Midbrain (tissue), 1 donor: ENCODE measurements at places on chromosomes 13 and 19.
A peak's percentile ranks its signal among the peaks of the same experiment; 100 is the strongest.

DNA sequence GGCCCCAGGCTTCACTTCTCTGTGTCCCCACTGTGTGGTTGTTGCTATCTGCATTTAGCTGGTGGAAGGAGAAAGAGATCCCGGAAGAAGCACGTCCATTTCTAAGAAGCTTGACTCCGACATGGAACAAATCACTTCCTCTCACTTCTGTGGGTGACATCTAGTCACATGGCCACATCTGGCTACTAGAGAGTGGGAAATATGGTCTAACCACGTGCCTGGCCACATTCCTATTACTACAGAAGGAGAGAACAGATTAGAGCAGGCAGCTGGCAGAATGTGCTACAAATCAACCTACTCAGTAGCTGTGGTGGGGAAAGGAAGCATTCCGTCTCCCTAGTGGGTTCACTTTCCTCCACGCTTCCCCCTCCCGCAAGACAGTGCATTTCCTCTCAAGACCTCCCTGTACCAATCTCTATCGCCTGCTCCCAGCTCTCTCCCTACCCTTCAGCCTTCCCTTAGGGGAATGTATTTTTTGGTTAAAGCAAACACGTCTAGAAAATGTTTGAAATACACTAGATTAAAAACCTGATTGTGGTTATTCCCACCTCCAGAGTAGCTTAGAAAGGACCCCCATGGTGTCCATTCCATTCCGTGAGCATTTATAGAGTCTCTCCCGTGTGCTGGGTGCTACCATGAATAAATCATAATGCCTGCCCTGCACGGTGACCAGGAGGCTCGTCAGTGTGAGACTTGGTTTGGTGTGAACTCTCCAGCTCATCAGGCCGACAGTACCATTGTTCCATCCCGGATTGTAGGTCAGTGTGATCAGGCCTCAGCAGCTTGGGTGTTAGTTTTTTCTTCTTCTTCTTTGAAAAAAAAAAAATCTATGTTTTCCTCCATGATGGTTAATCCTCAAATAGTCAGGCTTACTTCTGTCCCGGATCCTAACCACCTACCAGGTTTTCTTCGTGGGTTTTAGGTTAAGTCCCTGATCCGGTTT is 8.0 kb upstream of the AMER2 start:
- peak; percentile 21 for DNase-seq

DNA sequence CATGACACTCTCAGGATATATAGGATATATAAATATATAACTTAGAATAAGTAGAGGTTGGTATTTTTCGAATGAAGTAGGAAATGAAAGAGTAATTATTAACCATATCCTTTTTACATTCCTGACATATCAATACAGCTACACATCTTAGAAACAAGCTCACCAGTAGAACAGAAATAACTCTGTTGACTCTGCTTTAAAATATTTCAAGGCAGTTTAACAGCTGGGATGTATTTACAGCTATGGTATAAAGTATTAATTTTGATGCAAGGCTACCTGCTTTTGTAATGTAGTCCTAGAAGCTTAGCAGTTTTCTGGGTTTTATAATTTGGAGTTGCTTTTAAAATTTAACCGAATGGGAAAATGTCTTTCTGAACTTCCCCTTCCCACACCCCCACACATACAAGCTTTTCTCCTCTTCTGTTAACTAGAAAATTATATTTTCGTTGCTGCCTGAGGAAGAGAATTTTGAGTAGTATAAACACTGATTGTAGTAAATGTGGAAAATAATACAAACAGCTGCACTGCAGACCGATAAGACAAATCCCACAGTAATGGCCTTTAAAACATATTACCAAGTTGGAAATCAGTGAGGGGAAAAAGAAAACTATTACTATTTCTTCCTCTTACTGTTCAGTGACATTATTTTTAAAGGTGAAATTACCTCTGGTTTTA is 147.7 kb downstream of the GGACT start:
- no peak for DNase-seq

GRCh38 chr13:62710787-62711186 is 1295.1 kb upstream of the PCDH20 start:
- DNase-seq: no peak

- DNase-seq: no peak
These were observed 13.3 kb downstream of the TDRD3 start for GRCh38 chr13:60410299-60410698.

DNA sequence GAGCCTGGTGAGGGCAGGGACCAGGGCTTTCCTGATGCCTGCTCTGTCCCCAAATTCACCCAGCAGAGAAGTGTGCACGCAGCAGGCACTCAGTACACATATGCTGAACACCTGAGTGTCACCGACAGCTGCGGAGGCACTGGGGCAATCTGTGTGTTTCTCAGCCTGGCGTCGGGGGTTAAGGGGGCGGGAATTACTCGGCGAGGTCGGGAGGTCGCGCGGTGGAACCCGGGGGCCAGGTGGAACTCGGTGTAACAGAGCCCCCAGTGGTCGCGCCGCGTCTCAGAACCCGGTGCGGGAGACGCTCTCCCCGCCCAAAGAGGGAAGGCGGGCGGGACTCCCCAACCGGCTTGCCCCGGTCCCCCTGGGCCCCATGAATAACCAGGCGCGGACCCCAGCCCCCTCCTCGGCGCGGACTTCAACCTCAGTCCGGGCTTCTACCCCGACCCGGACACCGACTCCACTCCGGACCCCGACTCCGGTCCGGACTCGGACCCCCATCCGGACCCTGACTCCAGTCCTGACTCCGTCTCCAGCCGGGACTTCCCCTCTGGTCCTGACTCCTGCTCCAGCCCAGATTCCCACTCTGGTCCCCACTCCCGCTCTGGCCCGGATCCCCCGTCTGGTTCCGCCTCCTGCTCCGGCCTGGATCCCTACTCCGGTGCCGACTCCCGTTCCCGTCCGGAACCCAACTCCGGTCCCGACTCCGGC is at the start of gene SELENOV:
Gene SELENOV (plus strand): TSS at position 300 of the 711 bp plus-strand sequence. CDS start 74 bp downstream, at position 374.
- no peak for DNase-seq

DNA sequence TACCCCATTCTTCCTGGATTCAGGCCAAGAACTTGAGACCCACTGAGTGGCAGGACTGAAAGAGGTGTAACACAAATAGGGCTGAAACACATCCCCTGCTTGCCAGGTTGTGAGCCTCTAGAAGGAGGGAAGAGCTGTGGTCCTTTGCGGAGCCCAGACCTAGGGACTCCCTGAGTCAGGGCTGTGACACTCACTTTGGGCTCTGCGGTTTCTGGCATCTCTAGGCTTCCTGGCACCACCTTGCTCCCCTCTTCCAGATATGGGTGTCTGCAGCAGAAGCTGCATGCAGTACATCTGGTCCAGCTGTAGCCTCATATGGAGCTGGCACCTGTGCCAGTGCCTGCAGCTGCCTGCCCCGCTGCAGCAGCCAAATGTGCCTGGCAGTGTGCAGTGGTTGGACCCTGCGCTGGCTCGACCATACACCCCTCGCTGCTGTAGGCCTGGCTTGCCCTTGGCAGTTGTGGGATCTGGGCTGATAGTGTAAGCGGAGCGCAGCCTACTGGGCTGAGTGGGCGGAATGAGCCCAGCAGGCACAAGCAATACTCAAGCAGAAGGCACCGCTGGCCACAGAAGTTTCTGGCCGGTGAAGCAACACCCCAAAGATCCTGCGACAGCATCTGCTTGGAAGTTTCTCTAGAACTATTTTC is 290.4 kb downstream of the SLITRK6 start:
- DNase-seq: no peak

- peak; percentile 77 for DNase-seq
These were observed 17.6 kb downstream of the NOVA2 start for GRCh38 chr19:45955905-45956608.

- DNase-seq: no peak
These were observed 320.3 kb downstream of the SHISA2 start for GRCh38 chr13:25731536-25731935.

- DNase-seq: no peak
These were observed 3.9 kb downstream of the IRF2BP1 start for GRCh38 chr19:45881909-45882528.

- no peak for DNase-seq
These were observed 10.6 kb downstream of the FUT6 start for GRCh38 chr19:5828661-5829566.

DNA sequence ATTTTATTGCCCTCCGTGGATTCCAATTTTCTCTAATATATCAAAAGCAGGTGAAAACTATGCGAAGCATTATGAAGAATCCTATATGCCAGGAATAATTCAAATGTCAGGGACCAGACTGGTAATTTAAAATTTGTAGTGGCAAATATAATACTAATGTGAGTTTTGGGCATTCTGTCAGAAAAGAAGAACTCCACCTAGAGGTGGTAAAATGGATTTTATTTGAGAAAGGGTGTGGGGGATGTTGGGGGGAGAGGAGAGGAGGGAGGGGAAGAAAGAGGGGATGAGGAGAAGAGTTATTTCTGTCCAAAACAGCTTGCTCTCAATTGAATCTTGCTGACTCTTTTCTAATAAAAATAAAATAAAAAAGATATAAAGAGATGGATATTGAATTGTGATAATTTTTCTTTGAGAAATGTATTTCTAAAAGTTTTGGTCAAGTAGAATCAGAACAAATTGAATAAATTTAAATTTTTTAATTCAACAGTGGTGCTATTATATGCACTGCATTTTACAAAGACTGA is 929.3 kb upstream of the SLITRK5 start:
- no peak for DNase-seq

DNA sequence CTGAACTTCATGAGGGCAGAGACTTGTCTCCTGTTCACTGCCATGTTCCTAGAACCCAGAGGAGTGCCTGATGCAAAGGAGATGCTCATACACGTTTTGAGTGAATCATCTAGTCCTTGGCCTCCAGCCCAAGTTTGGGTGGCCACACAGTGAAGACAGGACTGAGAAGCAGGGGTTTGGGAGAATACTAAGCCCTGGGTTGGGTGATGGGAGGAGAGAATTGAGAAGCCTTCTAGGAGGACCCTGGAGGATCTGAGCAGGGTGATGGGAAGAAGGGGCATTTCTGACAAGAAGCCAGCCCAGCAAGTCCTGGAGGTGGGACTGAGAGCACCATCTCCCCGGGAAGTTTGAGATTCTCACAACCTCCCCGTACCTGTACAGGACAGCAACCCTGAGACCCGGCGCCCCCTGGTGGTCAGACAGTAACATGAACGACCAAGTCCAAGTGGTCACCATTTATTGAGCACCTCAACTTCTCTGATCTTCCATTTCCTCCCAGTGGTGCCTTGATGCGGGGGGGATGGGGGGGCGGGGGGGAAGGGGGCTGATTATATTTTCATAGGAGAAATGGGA is 11.0 kb downstream of the CTU1 start:
- DNase-seq: peak; percentile 9

DNA sequence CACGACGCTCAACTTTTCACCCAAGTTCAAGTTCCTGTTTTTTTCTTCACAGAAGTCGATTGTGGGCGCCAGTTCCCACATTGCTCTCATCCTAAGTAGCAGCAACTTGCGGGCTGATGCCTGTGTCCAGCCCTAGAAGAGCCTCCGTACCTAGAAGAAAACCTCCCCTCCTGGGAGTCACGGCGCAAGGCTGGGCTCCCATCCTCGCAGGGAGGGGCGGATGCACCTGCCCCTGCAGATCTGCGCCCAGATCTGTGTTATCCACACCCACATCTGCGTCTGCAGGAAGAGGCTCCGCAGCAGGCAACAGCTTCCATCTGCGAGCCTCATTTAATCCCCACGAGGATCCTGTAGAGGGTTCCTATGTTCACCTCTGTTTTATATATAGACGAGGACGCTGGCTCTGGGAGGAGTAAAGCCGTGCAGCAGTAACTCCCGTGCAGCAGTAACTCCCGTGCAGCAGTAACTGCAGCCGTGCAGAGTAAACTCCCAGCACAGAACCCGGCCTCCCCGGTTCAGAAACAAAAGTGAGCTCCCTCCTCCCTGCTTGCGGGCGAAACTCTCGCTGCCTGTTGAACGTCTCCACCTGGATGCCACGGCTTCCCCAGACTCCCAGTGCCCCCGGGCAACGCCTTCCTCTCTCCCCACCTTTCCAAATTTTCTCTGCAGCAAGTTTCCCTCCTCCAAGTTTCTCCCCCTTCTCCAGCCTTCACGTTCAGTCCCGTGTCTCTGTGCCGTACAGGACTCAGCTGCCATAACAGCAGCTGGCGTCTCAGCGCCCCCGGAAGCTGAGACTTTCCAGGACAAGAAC is 23.5 kb upstream of the LAIR1 start:
- DNase-seq: no peak
